ENCODE measurements at places on chromosomes 16 and 17.

DNA sequence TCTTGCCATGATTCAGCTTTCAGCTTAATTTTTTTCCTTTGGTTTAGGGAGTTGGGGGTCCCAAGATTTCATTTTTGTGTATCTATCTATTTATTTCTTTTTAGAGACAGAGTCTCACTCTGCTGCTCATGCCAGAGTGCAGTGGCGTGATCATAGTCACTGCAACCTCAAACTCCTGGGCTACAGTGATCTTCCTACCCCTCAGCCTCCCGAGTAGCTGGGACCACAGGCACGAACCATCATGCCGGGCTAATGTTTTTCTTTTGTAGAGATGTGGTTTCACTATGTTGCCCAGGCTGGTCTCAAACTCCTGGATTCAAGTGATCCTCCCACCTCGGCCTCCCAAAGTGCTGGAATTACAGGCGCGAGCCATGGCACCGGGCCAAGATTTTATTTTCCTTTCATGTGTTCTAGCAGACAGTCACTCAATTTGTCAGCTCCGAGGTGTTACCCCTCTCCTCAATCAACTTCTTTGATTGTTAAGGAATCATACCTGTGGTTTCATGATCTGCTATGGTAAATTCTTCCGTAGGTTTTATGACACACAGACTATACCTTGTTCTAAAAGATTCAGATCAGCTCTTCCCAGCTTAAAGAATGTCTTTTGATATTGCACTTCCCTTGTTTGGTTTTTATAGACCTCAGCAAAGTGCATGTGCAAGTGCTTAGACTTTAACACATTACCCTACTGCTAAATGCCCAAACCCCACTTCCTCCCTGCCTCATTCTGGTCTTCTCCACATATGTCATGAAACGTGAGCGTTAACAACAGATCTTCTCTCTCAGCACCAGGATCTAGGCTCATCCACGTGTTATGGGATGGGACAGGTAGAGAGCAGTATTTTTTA is 13.0 kb downstream of the UNC45B start:
- no peak for DNase-seq

- DNase-seq = peak; percentile 90
Observed at GRCh38 chr17:12983991-12984884, 33.6 kb downstream of the ELAC2 start.

GRCh38 chr16:22307838-22308237 is 10.6 kb downstream of the POLR3E start:
- DNase-seq = no peak

DNA sequence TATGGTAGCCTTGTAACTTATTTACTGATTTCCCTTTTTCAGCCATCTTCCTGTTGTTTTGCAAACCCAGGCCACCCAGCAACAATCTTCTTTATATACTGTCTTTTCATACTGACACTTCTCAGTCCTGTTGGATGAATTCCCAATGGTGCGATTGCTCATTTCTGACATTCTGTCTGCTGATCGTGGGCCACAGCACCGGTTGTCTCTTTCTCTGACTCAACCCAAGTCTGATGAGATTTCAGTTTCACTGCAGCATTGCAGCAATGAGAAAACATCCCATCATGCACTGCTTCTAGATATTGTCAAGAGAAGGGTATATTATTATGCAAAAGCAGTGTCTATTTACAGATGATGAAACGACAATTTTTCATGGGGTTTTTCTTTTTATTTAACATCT is 349.2 kb upstream of the HSBP1 start:
- peak; percentile 88 for DNase-seq

DNA sequence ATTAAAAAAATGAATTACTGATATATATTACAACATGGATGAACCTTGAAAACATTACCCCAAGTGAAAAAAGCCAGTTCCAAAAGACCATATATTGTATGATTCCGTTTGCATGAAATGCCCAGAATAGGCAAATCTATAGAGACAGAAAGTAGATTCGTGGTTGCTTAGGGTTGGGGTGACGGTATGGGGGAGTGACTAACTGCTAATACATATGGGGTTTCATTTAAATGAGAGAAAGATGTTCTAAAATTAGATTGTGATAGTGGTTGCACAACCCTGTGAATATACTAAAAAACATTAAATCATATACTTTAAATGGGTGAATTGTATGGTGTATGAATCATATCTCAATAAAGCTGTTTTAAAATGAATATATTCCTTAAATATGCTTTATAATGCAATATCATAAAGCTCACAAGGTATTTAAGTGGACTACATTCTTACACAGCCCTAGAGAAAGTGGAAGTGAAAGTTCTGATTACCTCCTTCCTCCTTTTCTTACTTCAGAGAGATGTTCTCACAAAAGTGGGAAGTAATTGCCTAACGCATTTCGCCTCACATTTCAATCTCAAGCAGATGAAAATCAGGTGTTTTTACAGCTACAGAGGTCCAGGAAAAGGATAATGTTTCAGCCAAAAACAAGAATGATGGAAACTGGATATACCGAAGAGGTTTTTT is 142.7 kb upstream of the GNAO1 start:
- DNase-seq = no peak

GRCh38 chr16:80048250-80048649 is 447.7 kb upstream of the MAF start:
- no peak for DNase-seq

GRCh38 chr17:41008811-41009210 is at the start of gene KRTAP3-1:
TSS of gene KRTAP3-1 (minus strand) at chr17:41009128. CDS start at chr17:41009074, 54 bp downstream.
- DNase-seq = no peak

DNA sequence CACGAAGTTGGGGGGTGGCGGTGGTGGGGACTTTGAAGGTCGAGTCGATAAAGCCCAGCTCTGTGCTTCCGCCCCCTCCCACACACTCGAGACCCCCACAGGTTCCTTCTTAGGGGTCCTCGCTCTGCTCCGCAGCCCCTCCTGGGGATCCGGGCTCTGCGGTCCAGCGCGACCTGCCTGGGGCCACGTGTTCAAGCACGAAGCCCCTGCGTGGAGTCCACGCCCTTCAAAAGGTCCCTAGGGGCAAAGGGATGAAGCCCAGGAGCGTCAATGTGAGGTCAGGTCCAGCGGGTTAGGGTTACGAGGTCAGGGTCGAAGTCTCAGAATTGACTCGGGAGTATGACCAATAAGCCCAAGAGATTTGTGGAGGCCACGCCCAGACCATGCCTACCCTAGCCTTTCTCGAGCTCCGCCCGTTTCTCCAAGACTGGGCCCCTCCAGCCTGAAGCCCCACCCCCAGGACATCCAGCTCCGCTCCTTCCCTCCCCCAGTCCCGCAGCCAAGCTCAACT is 786 bp upstream of the CACNA1G start:
- peak; percentile 55 for DNase-seq

DNA sequence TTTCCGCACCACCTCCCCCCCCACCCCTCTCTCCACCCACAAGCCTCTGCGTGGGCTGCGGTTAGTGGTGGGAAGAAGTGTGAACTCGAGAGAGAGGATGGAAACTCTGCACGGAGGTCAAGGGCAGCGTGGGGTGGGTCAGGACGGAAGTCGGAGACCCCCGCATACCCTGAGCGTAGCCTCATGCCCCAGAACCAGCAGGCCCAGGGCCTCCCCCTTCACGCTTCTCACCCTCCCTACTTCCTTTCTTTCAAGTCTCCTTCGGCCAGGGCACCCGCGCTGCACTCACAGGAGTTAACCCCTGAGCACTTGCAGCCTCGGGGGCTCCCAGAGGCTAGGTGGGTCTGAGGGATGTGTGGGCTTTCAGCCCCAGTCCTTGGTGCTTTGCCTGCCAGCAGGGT is 9.2 kb downstream of the TBKBP1 start:
- DNase-seq = no peak

DNA sequence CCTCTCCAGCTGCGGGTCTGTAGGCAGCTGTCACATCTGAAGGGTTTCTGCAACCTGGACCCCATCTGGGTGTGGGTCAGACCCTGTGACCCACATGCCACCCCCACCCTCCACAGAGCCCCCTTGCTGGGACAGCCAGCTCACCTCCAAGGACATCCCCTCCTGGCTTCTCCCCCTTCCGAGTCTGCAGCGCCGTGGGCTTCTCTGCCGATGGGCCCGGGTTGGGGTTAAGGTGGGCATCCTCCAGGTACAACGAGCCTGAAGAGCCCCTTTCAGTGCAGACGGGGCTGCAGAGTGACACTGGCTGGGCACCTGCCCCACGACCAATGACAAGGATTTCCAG is 28.9 kb downstream of the OR1D5 start:
- no peak for DNase-seq

DNA sequence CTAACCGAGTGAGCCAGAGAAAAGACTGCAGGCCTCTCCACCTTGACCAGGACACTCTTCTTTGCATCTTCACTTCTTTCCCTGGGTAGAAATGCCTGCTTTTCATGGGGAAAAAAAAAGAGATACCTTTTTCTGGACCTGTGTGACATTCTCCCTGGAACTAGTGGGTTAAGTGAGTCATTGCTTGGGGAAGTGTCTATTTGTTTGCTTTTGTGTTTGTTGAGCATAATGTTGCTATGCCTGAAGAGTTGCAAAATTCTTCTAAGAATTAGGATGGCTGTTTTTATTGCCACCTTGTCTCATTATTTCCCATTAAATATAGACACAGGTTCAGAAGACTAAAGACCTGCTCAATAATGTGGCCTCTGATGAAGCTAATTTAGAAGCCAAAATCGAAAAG is 18.8 kb downstream of the CLUAP1 start:
- DNase-seq = no peak

- no peak for DNase-seq
Observed at GRCh38 chr17:21510686-21511362, 134.7 kb downstream of the KCNJ12 start.

DNA sequence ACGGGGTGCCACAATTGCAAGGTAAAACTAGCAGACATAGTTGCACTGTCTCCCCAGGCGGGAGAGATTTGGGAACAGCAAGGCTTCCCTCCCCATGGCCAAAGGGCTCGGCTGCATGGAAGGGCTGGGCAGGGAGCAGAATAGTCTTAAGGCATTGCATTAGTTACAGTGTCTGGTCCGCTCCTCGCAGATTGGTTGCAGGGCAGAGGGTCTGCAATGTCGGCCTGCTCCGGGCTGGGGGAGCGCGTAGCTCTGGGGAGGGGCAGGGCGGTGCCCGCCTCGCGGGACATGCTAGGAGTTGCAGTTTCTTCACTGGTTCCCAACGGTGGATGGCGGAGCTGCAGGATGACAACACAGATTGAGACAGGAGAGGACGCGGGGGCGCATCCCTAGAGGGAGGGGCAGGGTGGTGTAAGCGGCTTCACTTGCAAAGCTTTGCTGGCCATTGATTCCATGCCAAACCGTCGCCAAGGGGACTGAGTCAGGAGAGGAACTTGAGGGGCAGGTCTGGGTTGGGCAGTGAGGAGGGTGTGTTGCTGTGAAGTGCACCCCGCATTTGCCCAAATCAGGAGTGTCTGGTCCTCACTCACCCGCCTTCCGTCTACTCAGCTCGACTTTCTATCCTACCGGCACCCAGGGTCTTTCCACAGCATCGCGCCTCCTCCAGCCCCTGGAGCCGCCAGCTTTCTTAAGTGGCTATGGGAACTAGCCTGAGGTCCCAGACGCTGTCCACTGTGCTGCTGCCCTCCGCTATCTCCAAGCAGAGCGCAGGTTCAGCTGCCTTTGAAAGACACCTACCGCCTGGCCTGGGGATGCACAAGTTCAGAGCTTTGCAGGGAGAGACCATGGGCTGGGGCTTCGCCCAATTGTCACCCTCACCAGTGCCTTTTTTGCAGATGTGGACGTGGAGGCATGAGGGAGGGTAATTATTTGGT is 1748.9 kb downstream of the TP53TG3F start:
- no peak for DNase-seq

GRCh38 chr17:8649157-8650118 is 18.9 kb upstream of the MYH10 start:
- peak; percentile 98 for DNase-seq

DNA sequence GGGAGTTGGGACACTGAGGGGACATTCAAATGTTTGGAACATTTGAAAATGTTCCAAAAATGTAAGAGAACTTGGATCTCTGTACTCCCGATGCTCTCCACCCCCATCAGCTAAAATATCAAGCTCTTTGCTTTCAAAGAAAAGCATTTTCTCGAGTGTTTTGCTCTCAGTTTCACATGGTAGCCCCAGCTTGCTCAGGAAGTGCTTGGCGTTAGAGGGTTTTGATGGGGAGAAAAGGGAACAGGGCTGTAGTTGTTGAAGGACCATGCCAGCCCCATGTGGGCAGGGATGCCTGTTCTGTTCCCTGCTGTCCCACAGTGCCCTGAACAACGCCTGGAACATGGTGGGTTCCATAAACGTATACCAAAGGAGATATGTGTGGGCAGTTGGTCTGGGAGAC is 37.0 kb downstream of the RAI1 start:
- no peak for DNase-seq

GRCh38 chr17:74153821-74154430 is 49.6 kb upstream of the RPL38 start:
- DNase-seq = no peak

DNA sequence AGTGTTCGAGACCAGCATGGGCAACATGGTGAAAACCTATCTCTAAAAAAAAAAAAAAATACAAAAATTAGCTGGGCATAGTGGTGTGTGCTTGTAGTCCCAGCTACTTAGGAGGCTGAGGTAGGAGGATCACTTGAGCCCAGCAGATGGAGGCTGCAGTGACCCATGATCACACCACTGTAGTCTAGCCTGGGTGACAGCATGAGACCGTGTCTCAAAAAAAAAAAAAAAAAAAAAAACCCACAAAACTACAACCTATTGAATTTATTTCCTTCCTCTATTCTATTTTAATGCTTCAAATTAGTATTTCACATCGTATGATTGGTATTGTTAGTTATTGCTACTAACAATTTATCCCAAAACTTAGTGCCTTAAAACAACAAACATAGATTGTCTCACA is 9.4 kb upstream of the NUFIP2 start:
- no peak for DNase-seq

DNA sequence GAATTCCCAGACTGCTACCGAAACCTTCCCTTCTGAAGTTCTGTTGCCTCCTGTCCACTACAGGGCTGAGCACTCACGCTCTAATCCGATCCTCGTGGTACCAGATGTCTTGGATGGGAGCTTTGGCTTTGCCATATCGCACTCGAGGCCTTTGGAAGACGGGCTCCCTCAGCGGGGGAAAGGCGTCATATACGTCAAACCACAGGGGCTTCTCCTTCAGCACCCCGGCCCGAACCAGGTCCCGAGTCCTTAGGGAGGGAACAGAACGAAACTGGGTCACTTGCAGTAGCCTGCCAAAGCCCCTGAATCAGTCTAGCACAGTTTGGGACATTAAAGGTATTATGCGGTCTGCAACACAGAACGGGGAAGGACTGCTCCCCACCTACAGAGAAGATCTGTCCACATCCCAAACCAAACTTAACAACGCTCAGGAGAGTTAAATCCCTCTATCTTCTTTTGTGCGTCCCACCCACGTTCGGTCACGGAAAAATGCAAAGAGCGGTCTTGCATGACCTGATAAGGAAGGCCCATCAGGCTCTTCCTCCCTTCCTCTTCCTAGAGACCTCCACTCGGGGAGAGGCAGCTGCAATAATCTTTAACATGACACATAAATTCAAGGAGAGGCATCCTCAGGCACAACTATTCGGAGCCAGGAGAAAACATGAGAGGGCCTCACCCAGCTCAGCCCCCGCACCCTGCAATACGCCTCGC is 526 bp downstream of the MRPS23 start:
- DNase-seq = no peak

GRCh38 chr17:78485290-78486168 is 91.7 kb downstream of the DNAH17 start:
- DNase-seq = no peak

GRCh38 chr17:56185491-56186221 is 32.4 kb downstream of the ANKFN1 start:
- peak; percentile 54 for DNase-seq

- DNase-seq = peak; percentile 78
Observed at GRCh38 chr16:68328151-68328859, 17.5 kb downstream of the PRMT7 start.

Data from fibroblast of skin of right biceps (primary cell).